ENCODE measurements at places on chromosomes 6 and 20.

GRCh38 chr6:128063850-128064539 is 163.1 kb upstream of the THEMIS start:
- no peak for DNase-seq

DNA sequence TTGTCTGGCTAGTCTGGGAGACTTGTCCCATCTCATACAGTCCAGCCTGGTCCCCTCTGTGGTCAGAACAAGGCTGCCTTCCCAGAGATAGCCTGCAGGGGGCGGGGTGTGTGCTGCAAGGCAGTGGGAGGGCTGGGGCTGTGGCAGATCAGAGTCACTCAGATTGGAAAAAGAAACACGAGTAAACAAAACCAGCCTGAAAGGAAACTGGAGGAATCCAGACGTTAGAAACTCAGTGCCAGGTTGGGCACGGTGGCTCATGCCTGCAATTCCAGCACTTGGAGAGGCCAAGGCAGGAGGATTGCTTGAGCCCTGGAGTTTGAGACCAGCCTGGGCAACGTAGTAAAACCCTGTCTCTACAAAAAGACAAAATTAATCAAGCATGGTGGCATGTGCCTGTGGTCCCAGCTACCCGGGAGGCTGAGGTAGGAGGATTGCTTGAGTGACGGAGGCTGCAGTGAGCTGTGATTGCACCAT is 20.2 kb downstream of the LEMD2 start:
- DNase-seq, result peak; percentile 85

GRCh38 chr6:165232731-165233488 is 76.5 kb downstream of the C6orf118 start:
- DNase-seq, result no peak

- no peak for DNase-seq
Measured at GRCh38 chr6:110898111-110898510, 23.5 kb downstream of the AMD1 start.

DNA sequence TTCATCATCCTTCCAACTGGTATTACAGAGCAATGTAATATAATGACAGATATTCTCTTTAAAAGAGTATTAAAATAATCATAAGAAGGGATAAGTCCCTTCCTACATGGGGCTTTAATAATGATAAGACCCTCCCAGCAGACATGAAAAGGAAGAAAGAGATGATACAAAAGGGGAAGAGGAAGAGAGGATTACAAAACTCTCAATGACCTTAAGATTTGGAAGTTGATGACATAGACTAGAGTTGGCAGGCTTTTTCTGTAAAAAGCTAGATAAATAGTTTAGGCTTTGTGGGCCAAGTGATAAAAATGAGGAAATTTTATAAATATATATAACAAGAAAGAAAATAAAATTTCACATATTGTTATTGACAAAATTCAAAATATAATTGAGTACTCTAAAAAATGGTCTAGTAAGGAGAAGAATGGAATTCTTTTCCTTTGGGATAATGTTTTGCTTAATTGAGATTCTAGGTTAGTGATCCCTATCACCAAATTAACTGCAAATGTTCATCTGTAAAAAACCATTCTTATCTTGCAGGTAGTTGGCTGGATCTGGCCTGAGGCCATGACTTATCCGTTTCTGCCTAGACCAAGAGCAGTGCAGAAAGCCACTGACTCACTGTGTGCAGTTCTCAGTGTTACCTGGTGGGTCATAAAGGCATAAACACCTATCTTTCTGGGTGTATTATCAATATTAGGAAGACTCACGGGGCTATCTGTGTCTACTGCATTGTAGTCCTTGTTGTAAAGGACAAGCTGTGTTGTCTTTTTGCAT is 11.0 kb downstream of the RIPOR2 start:
- DNase-seq, result no peak

- no peak for DNase-seq
Measured at GRCh38 chr6:87791029-87791428, 89.0 kb upstream of the AKIRIN2 start.

GRCh38 chr6:99637629-99638028 is 31.0 kb downstream of the PRDM13 start:
- DNase-seq, result no peak

DNA sequence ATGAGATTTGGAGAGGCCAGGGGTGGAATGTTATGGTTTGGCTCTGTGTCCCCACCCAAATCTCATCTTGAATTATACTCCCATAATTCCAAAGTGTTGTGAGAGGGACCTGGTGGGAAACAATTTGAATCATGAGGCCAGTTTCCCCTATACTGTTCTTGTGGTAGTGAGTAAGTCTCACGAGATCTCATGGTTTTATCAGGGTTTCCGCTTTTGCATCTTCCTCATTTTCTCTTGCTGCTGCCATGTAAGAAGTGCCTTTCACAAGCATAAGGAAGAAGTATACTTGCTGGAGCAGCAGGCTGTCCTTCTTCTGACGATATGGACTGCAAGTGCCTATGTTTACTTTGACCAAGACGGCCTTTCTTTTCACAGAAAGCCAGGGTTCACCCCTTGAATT is 270.5 kb downstream of the ESR1 start:
- no peak for DNase-seq

DNA sequence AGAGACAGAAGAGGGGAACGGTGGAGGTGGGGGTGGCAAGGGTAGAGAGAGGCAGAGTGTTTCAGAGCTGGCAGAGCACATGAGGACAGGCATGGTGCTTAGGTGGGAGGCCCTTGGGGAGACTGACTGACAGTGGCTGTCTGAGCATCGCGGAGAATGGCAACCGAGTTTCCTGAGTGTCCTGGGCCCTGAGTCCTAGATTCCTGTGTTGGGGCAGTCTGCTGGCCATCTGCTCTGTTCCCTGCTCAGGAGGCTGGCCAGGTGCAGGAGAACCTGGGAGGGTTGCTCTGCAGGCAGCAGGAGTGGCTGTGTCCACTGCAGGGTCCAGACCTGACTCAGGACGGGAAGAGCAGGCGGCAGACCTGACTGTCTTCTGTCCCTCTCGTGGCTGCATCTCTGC is 248.9 kb downstream of the LRFN2 start:
- DNase-seq, result no peak

DNA sequence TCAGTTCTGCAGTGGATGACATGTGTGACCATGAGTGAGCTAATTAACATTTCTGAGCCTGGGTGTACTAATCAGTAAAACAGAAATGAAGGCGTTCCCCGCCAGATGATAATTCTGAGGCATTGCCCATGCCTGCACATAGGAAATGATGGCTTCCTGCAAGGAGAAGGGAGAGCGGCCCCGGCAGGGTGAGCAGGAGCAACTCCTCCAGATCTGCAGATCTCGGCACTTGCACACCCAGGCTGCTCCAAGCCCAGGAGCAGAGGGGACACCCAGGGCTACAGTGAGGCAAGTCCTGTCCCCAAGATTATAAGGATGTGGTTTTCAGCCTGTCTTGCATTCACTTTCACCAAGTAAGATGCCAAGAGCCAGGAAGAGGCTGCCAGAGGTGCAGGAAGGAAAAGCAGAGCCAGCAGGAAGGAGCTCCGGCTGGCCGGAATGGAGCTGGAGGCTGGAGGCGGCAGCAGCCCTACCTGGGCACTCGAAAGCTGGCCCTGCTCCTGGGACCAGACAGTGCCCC is 177.5 kb upstream of the CST7 start:
- no peak for DNase-seq

GRCh38 chr6:104521176-104521575 is 338.5 kb downstream of the HACE1 start:
- DNase-seq, result no peak

GRCh38 chr20:19275038-19275629 is 62.7 kb downstream of the SLC24A3 start:
- DNase-seq, result no peak

- DNase-seq, result no peak
Measured at GRCh38 chr6:139917951-139918630, 543.6 kb upstream of the CITED2 start.

- no peak for DNase-seq
Measured at GRCh38 chr6:48476257-48476656, 365.3 kb upstream of the PTCHD4 start.

GRCh38 chr6:41997456-41997855 is 52.9 kb upstream of the TAF8 start:
- no peak for DNase-seq

DNA sequence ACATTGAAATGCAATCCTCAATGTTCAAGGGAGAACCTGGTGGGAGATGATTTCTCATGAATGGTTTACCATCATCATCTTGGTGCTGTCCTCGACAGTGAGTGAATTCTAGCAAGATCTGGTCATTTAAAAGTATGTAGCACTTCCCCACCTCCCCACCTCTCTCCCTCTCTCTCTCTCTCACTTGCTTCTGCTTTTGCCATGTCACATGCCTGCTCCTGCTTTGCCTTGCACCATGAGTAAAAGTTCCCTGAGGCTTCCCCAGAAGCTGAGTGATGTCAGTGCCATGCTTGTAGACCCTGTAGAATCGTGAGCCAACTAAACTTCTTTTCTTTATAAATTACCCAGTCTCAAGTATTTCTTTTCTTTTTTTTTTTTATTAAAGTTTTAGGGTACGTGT is 60.5 kb downstream of the DST start:
- DNase-seq, result no peak

GRCh38 chr6:168096271-168096764 is 17.3 kb upstream of the FRMD1 start:
- DNase-seq, result no peak

DNA sequence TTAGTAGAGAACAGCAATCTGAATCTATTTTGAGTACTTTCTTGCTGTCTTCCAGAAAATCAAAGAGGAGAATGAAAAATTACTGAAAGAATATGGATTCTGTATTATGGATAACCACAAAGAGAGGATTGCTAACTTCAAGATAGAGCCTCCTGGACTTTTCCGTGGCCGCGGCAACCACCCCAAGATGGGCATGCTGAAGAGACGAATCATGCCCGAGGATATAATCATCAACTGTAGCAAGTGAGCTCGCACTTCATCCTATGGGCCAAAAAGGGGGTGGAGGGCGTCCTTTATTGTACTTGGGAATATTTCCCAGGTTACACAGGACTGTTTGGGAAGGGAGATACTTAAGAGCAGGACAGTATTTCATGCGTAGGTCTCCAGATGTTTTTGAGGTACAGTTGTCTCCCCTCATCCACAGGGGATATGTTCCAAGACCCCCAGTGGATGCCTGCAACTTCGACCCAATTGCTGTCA is 37.3 kb upstream of the PLCG1 start:
- no peak for DNase-seq

GRCh38 chr6:143127941-143128680 is 67.4 kb downstream of the AIG1 start:
- no peak for DNase-seq

- DNase-seq, result no peak
Measured at GRCh38 chr20:41277049-41277448, 40.5 kb downstream of the ZHX3 start.

DNA sequence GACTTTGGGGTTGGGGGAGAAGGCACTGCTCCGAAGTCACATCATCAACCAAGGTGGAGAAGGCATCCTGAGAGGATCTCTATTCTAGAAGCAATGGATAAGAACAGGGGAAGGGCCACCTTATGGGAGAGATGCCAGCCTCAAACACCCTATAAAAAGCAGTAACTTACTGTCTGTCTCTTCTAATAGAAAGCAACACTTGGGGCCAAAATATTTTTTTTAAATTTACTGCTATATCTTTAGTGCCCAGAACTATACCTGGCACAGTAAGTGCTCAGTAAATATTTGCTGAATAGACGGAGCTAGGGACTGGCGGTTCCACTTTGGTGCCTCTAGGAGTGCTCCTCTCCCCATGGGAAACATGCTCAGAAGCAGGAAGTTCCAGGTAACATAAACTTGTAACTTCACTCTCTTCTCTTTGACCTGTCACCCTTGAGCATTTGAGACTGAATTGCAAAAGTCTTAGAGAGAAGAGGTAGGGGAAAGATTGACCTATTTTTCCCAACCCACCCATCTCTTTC is 807 bp upstream of the OTOR start:
- no peak for DNase-seq

DNA sequence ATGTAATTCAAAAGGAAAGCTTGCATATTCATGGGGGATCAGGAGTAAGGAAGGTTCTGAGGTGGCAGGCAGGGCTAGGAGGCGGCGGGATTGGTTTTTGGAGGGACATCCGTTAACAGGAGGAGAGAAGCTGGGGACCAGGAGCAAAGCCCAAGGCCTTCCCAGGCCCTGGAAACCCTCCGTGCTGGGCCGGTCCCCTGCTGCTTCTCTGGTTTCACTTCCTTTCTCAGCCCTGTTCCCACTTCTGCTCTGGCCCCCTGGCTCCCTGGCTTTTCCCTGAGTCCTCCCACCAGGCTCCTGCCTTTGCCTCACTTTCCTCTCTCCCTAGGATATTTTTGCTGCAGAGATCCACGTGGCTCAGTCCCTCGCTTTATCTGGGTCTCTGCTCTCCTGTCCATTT is 26.4 kb upstream of the SALL4 start:
- no peak for DNase-seq
